ENCODE measurements at places on chromosomes 5 and 9.

GRCh38 chr5:14040542-14040941 lies 96.1 kb upstream of the DNAH5 start:
- DNase-seq = no peak

DNA sequence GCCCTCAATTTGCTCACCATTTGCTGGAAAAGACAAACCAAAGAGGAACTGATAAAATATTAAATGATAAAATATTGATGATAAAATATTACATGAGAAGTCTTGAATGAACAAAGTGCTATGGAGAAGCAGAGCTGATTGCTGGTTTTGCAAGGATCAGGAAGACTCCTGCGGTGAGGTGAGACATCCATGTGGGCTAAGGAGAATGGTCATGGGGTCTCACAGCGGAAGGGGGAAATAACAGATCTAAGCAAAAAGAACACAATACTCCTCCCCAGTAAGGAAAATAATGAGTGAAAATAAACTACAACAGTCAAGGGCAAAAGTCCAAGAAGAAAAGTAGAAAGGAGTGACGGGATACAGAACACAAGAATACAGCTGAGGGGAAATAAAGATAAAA lies 146.8 kb downstream of the LURAP1L start:
- no peak for DNase-seq

- DNase-seq = no peak
Observed at GRCh38 chr5:124658867-124659557, 87.4 kb downstream of the ZNF608 start.

GRCh38 chr5:5165541-5166002 lies 25.4 kb downstream of the ADAMTS16 start:
- no peak for DNase-seq

- DNase-seq = no peak
Observed at GRCh38 chr9:113483676-113484257, 20.2 kb downstream of the RGS3 start.
